ENCODE measurements at places on chromosomes 4 and X.
A peak's percentile ranks its signal among the peaks of the same experiment; 100 is the strongest.

GRCh38 chrX:56798339-56798711, 69.3 kb downstream of the NBDY start:
- DNase-seq: no peak

DNA sequence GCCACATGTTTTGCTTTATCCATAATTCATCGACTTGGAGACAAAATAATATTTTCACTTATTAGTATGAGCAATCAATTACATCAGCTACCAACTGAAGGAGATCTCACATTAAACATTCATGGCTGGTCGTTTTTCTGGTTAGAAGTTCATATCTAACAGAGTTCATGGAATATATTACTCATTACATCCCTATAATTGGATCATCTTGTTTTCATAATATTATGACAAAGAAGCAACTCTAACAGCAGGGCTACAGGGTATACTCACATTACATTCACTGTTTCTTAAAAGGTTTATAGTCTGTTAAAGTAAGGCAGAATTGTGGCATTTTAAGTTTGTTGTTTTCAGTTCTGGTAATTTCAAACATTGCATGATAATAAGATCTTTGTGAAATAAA, 33.0 kb downstream of the GSTCD start:
- no peak for DNase-seq

GRCh38 chrX:17042037-17042436, 95.6 kb downstream of the REPS2 start:
- DNase-seq: no peak

- no peak for DNase-seq
These were observed 28.7 kb upstream of the FAM9B start for GRCh38 chrX:9062641-9063040.

DNA sequence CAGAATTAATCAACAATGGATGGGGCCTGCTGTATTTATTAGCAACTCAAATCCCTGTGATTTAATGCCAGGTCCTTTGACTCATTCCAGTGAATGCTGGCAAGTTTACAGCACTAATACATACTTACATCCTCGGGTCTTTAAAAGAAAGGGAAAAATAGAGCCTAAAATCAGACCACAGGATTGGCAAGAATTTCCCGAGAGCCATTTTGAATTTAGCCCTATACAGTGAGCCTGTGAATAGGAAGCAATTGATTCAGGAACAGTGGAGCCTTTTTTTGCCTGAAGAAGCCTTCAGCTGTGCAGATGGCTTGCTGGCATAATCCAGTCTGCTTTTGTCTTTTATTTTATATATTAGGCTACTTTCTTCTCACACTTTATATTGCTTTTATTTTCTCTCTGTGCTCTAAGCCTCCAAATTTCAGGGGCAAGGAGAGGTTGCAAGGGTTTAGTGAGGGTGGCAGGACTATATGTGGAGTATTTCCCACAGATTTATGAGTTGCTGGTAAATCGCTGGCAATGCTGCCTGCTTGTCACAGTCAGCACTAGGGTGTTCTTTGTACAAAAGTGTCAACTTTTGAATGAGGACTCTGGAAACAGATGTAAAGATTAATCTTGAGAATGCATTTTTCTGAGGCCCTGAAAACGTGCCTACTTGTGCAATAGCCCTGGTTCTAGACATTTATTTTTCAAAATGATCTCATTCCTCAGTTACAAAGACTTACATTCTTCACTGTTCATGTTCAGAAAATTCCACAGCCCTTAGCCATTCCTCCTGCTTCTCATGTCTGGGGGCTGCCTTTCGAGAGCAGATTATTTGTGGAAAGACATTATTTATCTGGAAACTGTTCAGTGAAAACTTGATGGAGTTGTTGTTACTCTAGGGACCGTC, 303.5 kb downstream of the SPRY1 start:
- DNase-seq: no peak

DNA sequence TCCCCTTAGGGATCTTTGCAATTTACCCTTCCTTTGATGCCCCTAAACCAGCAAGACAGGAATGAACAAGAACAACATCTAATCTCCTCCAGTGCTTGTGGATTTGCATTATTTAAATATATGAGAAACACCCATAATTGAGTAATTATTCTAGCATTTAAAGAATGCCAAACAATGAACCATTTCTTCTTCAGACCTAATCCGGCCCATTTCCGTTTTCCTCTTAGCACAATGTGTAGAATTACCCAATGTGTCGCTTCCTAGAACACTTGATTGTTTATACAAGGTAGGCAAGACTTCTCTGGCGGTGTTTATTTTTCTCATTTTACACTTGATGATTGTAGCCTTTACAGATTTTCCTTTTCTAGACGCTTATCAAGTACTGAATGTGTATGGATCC, 43.5 kb downstream of the CLDN34 start:
- no peak for DNase-seq

- DNase-seq: no peak
These were observed 293.2 kb upstream of the EMCN start for GRCh38 chr4:100811046-100811445.

GRCh38 chrX:77118686-77119085, 328.5 kb upstream of the FGF16 start:
- DNase-seq: no peak

- DNase-seq: no peak
These were observed 22.4 kb downstream of the TMEM33 start for GRCh38 chr4:41957634-41958033.

- no peak for DNase-seq
These were observed 723.7 kb downstream of the CWH43 start for GRCh38 chr4:49709775-49710174.

GRCh38 chr4:70297576-70297975, 37.2 kb upstream of the CABS1 start:
- no peak for DNase-seq

DNA sequence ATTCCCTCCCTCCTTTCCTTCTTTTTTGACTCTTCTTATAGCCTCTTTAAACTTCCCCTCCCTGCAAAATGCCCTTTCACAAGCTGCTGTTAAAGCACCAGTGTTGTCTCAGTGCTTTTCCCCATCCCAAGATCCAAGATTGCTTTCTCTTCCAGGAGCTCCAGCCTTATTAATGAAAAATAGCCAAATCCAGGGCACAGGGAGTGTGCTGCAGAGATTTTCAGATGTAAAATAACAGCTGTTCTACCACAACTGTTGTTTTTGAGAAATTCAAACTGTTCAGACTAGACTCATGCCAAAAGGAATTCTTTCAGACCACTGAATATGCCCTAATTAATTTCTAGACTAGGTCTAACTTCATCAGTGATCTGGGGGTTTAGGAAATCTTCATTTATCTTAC, 47.0 kb upstream of the GPC3 start:
- no peak for DNase-seq

DNA sequence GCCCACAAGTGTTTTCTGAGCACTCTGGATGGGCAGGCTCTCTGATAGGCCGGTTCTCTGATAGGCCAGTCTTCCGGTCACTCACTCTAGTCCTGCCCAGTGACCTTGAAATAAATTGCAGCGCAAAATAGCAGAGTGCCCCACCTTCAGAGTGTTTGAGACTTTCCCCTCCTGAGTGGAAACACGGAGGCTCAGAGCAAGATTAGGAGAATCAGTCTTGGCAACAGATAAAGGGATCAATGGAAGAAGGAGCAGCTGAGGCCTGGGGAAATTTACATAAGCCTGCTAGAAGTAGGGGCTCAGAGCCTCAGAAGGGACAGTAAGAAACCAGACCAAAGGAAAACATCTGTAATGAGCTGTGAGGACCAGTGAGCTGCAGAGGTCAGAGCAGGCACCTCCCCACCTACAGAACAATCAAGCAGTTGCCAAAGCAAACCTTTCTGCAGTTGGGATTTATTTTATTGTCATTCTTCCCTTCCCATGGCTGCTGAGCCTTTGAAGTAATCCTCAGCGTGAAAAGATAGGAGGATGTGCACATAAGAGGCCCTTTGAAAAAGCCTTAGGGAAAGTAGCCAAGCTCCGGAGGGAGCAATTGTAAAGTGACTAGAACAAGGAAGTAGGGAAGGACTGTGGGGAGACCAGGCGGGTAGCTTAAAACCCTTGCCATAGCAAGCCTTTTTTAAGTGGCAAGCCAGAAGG, 89.1 kb upstream of the TSPAN5 start:
- no peak for DNase-seq

- peak; percentile 47 for DNase-seq
These were observed 586 bp downstream of the HERC5 start for GRCh38 chr4:88457307-88458103.

DNA sequence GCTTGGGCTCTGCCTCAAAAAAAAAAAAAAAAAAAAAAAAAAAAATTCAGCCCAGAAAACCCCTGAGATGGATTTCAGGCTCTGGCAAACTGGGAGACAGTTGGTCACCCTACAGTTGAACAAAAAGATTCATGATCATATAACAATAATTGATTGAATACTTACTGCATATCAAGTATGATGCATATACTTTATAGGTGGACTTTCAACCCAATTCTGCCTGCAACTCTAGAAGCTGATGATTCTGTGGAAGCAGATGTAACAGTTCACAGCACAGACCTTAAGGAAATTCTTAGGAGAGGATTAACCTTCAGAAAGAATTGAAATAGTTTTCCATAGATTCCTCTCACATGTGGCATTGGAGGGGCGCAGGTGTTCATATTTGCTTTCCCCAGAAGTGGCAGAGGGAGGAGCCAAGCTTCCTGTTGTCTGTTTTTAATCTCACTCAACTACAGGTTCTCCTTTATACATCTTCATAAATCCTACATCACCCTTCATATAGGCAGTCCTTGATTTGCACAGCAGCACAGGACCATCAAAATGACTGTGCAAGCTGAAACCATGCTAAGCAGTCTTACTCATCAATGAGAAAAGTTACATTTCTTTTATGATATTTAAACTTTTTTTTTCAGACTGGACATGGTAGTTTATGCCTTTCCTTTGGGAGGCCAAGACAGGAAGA, 149.4 kb upstream of the KLF3 start:
- DNase-seq: peak; percentile 33

- no peak for DNase-seq
These were observed 147.2 kb upstream of the BCOR start for GRCh38 chrX:40244980-40245379.

DNA sequence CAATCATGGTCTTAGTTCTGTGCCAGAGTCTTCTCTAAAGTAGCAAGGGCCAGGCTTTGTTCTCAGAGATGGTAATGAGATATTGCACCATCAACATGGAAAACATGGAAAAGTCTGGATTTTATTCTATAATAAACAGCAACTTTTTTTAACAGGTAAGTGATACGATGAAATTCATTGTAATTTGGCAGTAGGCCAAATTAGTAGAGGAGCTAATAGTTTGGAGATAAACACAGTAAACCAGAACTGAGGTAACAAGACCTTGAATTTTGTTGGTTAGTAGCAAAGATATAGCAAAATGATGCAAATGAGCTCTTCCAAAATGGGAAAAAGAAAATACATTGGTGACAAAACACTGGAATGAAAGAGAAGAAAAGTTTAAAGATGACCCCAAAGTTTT, 126.6 kb downstream of the TET2 start:
- no peak for DNase-seq

- DNase-seq: peak; percentile 9
These were observed 85.5 kb downstream of the STARD8 start for GRCh38 chrX:68732906-68733493.

DNA sequence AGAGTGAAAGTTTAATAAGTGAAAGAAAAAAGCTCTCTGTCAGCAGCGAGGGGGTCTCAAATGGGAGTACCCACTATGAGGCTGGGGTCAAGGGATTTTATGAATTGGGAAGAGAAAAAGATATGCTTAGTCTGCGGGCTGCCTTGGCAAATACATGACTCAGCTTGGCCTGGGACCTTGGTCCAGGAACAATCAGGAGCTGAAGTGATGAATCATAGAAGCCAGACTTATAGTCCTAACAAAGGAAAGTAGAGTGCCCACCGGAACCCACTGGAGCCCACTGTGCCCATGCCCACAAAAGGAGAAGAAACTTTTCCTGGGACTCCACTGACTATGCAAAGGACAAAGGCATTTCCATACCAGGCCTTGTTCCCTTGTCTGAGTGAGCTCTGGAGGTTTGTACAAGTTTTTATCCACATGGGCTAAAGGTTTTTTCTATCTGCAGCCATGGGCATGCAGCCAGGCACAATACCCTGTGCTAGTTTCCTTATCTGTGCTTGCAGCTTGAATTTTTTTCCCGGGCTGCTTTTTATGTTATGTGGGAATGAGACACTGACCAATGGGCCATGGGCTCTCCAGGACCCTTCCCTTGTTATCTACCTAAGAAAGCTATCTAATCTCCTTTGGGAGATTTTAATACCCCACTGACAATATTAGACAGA, 201.7 kb downstream of the FAM133A start:
- DNase-seq: no peak

DNA sequence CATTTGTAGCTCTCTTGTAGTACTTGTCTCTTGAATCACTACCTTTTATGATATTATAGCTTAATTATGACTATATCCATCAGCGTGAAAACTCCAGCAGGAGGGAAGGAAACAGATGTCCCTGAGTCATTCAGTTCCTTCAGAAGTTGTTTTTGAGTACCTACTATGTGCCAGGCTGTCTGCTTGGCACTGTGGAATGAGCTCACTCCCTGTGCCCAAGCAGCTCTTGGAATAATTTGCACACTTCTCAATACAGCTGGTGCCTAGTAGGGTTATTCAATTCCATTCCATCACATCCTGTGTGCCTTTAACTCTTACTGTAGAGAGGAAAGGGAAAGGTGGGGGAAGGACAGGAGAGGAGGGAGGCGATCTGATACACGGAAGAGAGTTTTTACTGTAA, 77.1 kb downstream of the NFKB1 start:
- DNase-seq: no peak

DNA sequence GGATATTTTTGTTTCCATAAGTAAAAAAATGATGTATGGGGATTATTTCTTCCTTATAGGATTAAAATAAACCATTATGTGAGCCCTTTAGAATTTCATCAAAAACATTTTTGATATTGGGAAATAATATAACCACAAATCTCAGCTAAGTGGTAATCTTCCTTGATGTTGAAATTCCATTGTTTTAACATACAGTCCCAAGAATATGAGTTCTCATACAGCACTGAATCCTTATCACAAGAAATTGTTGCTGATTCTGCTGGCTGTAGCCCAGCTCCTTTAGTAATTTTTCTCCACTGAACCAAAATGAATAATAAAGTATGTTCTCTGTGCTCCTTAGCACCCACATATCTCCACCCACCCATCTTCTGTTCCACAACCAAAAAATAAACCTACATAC, 41.9 kb upstream of the FAM47B start:
- DNase-seq: no peak

DNA sequence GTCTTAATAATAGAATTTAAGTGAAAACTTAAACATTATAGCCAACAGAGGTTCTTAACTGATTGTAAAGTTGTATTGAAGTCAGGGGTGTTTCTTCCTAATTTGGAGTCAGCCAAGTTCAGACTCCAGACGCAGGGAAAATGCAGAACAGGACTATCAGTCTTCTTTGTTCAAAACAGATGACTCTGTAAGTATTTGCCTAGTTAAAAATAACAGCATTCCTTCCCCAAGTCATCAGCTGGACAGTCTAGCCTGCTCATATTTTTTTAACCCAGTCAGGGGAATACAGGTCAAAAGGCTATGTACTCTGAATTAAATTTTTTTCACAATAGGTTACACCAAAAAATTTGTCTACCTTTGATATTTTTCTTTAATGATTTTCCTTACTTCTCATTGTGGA, 73.8 kb upstream of the DCLK2 start:
- no peak for DNase-seq

- DNase-seq: no peak
These were observed 127.1 kb downstream of the ENPP6 start for GRCh38 chr4:184090571-184090970.

GRCh38 chrX:56343664-56344063, 111.5 kb downstream of the KLF8 start:
- no peak for DNase-seq
